ENCODE measurements at places on chromosomes 2 and 18.

DNA sequence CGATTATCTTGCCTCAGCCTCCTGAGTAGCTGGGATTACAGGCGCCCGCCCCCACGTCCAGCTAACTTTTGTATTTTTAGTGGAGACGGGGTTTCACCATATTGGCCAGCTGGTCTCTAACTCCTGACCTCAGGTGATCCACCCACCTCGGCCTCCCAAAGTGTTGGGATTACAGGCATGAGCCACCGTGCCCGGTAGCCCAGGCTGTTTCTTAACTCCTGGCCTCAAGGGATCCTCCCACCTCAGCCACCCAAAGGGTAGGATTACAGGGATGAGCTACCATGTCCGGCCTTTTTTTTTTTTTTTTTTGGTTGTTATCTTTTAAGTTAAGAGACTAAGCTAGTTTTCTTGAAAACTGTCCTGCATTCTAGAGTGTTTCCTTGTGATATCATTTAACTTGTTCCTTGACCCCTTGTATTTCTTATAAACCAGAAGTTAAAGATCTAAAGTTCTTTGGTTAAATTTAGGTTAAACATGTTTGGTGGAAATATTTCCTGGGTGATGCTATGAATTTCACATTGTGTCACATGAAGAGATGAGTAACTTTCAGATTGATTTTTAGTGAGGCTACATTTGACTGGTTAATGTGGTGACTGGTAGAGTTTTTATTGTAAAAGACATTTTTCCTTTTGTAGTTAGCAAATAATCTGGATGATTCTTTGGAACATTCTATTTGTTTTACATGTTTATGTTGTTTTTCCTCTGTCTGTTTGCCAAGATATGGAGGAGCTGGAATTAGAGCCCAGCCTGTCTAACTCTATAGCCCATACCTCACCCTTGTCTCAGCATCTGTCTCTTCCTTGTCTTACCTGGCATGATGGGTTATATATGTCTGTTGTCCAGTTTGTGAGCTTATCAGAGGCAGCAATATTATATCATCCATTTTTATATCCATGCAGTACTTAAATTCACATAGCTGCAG is 5.2 kb downstream of the NCAPH start:
- no peak for DNase-seq

DNA sequence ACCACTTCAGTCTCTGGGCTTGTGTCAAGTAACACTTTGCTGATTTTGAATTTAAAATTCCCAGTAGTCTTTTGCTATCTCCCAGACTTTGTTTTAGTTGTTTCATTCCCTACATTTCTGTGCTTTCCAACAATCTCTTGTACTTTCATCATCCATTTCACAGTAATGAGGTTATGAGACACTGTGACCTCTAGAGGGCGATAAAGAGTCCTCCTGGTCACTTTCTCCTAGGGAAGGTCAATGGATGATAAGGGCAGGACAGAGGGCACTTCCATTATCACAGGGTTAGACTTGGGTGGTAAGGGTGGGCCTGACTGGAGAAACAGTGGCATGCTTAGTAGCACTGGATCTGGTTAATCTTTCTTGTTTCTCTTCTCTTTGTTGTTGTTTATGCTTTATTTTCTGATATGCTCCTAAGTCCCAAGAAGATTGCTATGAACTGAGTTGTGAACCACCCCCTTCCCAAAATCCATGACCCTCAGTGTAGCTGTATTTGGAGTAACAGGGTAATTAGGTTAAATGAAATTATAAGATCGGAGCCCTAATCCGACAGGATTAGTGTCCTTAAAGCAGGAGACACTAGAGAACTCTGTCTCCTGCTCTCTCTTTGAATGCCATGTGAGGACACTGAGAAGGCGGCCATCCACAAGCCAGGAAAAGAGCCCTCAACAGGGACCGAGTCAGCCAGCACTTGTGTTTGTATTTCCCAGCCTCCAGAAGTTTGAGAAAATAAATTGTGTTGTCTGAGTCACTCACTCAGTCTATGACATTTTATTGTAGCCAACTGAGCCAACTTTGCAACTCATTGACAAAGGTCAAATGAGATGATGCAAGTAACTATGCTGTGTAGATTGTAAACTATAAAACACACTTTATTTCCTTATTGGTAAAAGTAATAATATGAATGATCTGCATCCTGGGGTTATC is 779.2 kb downstream of the CNTNAP5 start:
- no peak for DNase-seq

GRCh38 chr2:165920748-165921147 is 32.8 kb downstream of the TTC21B start:
- no peak for DNase-seq

DNA sequence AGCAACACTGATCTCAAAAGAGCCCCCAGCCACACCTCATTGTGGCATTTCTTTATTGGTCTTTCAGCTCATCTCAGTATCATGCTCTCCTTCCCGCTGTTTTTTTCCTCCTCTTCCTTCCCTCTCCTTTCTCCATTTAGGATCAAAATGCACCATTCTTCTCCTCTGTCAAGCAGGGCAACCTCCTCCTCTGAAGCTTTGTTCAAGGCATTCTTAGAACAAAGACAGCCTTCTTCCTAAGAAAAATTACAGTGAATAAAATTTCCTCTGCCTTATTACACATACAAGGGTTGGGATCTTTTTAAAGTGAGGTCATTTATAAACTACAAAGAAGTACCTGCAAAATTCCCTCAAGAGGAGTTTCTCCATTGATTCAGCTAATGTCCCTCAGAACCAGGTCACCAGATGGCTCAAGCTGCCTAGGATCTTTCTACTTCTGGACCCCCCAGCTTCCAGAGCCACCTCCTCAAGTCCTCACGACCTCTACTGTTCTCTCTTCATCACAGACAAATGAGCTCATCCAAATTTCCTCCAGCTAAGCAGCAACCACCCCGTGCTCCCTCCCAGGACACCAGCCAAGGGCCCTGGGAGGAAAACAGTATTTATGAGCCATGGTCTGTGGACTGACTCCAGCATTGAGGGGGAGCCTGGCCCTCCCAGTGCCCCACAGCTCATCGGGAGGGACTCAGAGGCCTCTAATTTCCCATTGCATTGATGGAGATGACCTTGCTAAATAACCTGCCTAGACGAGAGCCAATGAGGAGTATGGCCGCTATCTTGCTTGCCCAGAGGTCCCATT is 18.0 kb downstream of the SFXN5 start:
- DNase-seq: no peak

- DNase-seq: no peak
These were observed 26.5 kb upstream of the C2orf74 start for GRCh38 chr2:61135510-61135909.
